IMR-90 (cell line): ENCODE measurements at places on chromosomes 7 and 10.

DNA sequence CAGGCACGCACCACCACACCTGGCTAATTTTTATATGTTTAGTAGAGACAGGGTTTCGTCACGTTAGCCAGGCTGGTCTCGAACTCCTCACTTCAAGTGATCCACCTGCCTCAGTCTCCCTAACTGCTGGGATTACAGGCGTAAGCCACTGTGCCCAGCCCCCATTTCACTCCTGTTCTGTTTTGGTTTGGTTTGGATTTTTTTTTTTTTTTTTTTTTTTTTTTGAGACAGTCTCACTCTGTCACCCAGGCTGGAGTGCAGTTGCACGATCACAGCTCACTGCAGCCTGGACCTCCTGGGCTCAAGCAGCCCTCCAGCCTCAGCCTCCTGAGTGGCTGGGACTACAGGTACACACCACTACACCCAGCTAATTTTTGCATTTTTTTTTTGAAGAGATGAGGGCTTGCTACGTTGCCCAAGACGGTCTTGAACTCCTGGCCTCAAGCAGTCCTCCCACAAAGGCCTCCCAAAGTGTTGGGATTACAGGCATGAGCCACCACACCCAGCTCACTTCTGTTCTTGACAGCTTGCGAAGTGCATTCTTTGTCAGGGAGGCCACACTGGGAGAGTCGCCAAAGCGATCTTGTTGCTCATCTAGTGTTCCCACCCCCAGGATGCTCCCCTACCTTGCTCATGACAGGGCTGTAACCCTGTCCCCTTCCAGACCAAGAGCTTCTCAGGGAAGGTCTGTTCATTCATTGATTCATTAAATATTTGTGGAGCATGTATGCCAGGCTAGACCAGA, 229.1 kb downstream of the CUX1 start:
- DNase-seq, result peak; percentile 25
- H3K27ac ChIP-seq, result no peak overlapping the region
- H3K4me1 ChIP-seq, result peaks cover 18% of the 10 kb centered on the region
- H3K27me3 ChIP-seq, result no peaks in the 10 kb centered on the region
- no peak overlapping the region for H3K4me3 ChIP-seq

DNA sequence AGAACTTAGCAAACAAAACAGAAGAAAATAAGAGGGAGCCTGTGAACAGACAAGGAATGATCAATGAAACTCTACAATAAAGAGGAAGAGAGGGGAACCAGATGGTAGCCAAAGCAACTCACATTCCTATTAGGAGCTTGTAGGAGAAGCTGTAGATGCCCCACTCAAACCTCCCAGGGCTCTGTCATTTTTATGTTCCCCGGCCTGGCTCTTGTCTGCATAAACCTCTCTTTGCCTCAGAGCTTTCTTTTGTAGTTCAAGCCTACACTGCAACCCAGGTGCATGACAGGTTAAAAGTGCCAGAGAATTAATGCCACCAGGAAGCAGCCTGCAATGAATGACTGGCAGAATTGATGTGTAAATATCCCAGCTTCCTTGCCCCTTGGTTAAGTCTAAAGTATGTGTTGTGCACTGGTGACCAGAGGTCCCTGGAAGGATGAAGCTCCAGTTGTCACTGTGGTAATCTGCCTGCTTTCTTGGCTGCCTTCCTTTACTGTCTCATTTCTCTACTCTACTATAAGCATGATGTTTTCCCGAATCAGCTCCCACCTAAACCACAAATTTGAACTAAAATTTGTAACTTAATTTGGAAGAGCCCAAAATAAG, 40.4 kb downstream of the HDAC9 start:
- H3K27ac ChIP-seq, result no peak overlapping the region
- H3K4me1 ChIP-seq, result no peaks in the 10 kb centered on the region
- H3K4me3 ChIP-seq, result no peak overlapping the region
- no peak for DNase-seq
- H3K27me3 ChIP-seq, result no peaks in the 10 kb centered on the region

DNA sequence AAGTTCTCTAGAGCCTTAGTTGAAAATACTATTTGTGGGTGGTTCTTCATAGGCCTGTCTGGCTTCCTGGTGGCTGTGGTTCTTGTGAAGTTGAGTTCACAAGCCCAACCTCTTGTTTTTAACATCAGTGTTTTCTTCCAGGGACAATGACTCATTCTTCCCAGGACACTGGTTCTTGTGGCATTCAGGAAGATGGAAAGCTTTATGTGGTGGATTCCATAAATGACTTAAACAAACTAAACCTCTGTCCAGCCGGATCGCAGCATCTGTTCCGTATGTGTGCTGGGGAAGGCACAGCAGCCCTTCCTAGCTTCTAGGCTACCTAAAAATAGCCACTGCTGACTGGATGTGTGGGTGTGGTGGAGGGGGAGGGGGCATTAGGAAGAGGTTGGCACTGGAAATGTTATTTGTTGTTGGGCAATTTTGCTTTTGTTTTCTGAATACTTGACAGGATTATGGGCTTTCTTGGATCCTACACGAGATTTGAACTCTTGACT, 3.9 kb downstream of the LSMEM1 start:
- peaks cover 4% of the 10 kb centered on the region; the same call in 1 of the 2 replicates for H3K4me1 ChIP-seq
- H3K4me3 ChIP-seq, result no peak overlapping the region
- no peaks in the 10 kb centered on the region; the same call in 1 of the 2 replicates for H3K36me3 ChIP-seq
- no peak overlapping the region for H3K27ac ChIP-seq

GRCh38 chr10:120011359-120012130, 119.0 kb downstream of the SEC23IP start:
- H3K36me3 ChIP-seq, result no peaks in the 10 kb centered on the region
- no peak for DNase-seq
- no peak overlapping the region for H3K27ac ChIP-seq
- H3K4me3 ChIP-seq, result no peak overlapping the region

DNA sequence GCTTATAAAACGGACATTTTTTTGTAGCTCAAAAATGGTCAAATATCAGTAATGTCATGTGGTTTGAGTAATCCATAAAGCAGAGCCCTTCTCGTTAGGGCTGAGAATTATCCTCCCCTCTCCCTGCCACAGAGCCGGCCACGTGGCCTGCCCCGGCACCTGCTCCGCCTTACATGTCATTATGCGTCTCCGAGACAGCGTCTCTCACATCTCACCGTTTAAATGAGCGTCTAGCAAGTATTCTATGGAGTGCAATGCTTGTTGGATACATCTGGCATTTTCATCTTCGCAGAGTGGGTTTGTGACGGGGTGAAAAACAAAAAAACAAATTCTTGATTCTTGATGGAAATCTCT, 86.1 kb downstream of the CUX1 start:
- H3K4me1 ChIP-seq, result peaks cover 18% of the 10 kb centered on the region
- no peaks in the 10 kb centered on the region for H3K36me3 ChIP-seq
- H3K27me3 ChIP-seq, result no peaks in the 10 kb centered on the region
- H3K27ac ChIP-seq, result no peak overlapping the region
- no peak for DNase-seq
- H3K4me3 ChIP-seq, result no peak overlapping the region

DNA sequence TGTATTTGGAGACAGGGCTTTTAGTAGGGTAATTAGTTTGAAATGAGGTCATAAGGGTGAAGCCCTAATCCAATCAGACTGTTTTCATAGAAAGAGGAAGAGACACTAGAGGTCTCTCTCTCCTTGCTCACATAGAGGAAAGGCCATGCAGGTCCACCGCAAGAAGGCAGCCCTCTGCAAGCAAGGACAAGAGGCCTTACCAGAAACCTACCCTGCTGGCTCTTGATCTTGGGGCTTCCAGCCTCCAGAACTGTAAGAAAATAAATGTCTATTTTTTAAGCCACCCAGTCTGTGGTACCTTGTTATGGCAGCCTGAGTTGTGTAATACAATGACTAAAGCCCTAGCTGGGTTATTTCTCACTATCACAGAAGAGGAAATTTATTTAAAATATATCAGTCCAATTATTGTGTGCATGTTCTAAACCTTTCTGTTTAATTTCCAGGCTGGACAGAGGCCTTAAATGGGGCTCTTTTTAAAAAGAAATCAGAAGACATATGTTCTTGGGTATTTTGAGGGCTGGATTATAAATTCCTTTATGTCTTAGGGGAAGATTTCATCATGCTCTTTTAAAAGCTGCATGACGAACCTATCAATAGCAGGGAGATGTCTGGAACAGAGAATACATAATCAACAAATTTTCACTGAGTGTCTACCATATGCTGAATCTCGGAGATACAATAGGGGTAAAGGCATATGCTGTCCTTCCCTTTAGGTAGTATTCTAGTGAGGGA, 12.9 kb upstream of the TMEM26 start:
- H3K4me3 ChIP-seq, result no peak overlapping the region
- no peaks in the 10 kb centered on the region for H3K27me3 ChIP-seq
- peaks cover 10% of the 10 kb centered on the region for H3K4me1 ChIP-seq
- peak; percentile 34 for DNase-seq
- no peaks in the 10 kb centered on the region for H3K36me3 ChIP-seq
- H3K27ac ChIP-seq, result no peak overlapping the region

- no peaks in the 10 kb centered on the region for H3K27me3 ChIP-seq
- no peaks in the 10 kb centered on the region for H3K36me3 ChIP-seq
- H3K4me1 ChIP-seq, result peaks cover 24% of the 10 kb centered on the region
- peak; percentile 67 for DNase-seq
- H3K4me3 ChIP-seq, result no peak overlapping the region
- peak overlapping the region; percentile 64; the same call in 1 of the 2 replicates for H3K27ac ChIP-seq
Measured at GRCh38 chr7:116231949-116232348, 21.6 kb downstream of the TES start.
